Activated T-cell treated with anti-CD3 and anti-CD28 coated beads for 24 hours (primary cell): ENCODE measurements at places on chromosomes 2 and 18.

DNA sequence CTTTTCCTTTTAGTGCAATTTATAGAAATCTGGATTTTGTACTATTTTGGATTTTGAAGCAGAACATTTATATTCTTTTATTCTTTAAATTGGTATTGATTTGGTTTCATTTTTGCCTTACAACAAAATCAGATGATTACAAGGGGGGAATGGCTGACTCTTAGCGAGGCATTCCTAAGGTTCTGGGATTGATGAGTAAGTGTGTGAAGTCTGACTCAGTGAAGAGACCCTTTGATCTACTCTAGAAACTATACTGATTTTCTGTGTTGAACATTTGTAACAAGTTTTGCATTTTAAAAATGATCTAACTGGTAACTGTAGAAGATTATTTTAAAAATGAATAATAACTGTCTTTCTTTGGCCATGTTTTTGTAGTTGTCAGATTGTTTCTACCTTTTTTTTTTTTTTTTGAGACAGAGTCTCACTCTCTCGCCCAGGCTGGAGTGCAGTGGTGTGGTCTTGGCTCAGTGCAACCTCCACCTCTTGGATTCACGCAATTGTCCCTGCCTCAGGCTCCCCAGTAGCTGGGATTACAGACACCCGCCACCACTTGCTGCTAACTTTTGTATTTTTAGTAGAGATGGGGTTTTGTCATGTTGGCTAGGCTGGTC lies 48.7 kb downstream of the TTC39C start:
- DNase-seq, result no peak

GRCh38 chr18:48899558-48900174 lies 51.1 kb downstream of the SMAD7 start:
- DNase-seq, result no peak

DNA sequence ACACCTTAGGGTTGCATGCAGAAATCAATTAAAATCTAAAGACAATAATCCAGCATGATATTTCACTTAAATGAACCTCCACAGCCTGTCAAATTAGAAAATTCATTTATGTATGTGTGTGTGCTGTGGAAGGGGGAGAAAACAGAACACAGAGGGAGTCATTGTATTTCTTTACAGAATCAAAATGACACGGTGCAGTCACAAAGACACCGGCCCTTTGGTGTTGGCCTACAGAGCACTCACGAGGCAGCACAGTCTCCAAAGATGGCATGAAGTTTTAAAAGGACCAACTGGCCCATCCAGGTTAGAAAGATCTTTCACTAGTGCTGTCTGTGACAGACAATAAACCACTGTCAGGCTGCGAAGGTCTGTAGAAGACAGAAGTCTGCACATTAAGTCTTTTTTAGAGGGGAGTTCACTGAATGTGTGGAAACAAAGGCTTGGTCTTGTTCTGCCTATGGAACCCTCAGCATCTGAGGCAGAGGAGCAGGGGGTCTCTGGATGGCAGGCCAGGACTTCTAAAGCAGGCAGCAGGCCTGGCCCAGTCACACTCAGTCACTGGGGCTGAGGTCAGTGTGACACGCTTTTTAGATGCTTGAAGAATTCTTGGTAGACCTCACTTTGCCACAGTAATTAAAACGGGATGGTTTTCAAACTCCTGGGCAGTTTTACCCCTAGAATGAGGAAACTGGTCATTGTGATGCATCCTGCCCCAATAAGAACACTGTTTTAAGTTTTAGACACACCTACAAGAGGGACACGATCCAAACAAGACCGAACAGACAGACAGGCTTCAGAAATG lies 184.9 kb downstream of the AFF3 start:
- no peak for DNase-seq

- DNase-seq, result no peak
Measured at GRCh38 chr2:127048969-127049897, 57.7 kb downstream of the BIN1 start.
